ENCODE measurements at places on chromosomes 1 and 21. TPM values are rescaled to one million over a fixed set of nuclear protein-coding genes. Genes with fewer than 3 reads are reported as not detected.
A peak's percentile ranks its signal among the peaks of the same experiment; 100 is the strongest.

GRCh38 chr1:202760589-202760988 lies 47.6 kb downstream of the KDM5B start:
- no peak overlapping the region for H3K4me3 ChIP-seq
- no peak for DNase-seq
- H3K27me3 ChIP-seq, result no peaks in the 10 kb centered on the region
- no peak overlapping the region for H3K27ac ChIP-seq
- H3K36me3 ChIP-seq, result peaks cover 45% of the 10 kb centered on the region

DNA sequence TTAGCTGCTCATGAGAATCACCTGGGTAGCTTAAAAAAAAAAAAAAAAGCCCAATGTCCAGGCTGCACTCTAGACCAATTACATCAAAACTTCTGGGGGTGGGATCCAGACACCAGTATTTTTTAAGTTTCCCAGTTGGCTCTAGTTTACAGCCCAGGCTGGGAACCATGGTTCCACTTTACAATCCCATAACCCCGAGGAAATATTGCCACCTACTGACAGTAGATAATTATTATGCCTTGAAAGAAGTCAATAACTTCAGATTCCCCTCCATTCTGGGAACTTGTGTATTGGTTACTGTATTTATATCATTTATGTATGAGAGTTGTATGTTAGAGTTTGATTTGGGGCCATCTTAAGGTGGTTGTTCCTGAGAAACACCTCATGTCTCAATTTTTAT lies 100.2 kb downstream of the SPATA46 start:
- 0 out of 2 replicates have a peak, but pooled peaks cover 2% of the 10 kb centered on the region for H3K4me1 ChIP-seq
- DNase-seq, result no peak
- no peak overlapping the region for H3K4me3 ChIP-seq
- no peaks in the 10 kb centered on the region for H3K27me3 ChIP-seq

DNA sequence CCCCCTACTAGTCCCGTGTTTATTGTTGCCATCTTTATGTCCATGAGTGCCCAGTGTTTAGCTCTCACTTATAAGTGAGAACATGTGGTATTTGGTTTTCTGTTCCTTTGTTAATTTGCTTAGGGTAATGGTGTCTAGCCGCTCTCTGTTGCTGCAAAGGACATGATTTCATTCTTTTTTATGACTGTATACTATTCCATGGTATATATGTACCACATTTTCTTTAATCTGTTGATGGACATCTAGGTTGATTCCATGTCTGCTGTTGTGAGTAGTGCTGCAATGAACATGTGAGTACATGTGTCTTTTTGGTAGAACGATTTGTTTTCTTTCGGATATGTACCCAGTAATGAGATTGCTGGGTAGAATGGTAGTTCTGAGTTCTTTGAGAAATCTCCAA lies 44.2 kb upstream of the METTL18 start:
- no peaks in the 10 kb centered on the region for H3K27me3 ChIP-seq
- no peaks in the 10 kb centered on the region for H3K4me1 ChIP-seq
- H3K36me3 ChIP-seq, result peaks cover 33% of the 10 kb centered on the region
- DNase-seq, result no peak
- H3K27ac ChIP-seq, result no peak overlapping the region

DNA sequence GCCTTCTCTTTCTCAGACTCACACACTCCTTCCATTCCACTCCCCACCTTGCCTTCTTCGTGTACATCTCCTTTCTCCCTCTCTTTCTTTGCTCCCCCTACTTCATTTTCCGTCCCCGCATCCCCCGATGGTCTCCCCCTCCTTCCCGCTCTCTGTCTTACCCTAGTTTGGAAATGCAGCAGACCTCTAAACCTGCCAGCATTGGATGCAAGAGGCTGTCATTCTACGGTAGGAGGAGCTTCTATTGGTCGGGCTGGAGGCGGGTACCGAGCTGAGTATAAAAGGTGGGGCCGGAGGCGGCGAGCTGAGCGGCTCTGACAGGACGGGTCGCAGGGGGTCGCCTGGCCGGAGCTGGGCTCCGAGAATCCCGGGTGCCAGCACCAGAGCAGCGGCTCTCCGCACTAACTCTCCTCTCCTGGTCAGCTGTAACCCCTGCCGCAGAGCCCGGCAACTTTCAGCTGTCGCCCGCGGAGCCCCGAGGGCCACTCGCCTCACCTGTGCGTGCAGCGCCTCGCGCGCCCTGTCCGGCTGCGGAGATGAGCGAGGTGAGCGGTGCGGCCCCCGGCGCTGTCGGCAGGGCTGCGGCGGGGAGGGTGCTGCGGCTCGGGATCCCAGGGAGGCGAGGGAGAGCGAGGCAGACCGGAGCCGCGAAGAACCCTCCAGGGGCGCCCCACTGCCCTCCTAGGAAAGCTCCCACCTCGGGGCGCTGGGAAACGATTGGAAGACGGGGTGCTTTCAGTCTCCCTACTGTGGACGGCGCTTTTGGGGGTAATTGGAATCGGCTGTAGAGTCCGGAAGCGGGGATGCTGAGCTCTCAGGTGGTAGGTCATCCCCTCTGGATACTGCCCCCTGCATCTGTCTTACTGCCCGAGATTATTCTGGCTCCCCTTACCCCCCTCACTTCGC lies at the start of gene PCP4L1:
Gene PCP4L1, plus strand, starts transcription at position 307 of the 906 bp plus-strand sequence. Its CDS starts 230 bp downstream, at position 537.
- peak within 1 kb of the TSS; percentile 59 for H3K4me3 ChIP-seq
- no peak within 1 kb of the TSS for H3K27ac ChIP-seq
- H3K27me3 ChIP-seq, result peaks cover 12% of the 10 kb centered on the region
- H3K4me1 ChIP-seq, result peaks cover 5% of the 10 kb centered on the region
- peaks cover 14% of the 10 kb centered on the region for H3K36me3 ChIP-seq

The GUCA2B gene
- total RNA-seq, result not detected

DNA sequence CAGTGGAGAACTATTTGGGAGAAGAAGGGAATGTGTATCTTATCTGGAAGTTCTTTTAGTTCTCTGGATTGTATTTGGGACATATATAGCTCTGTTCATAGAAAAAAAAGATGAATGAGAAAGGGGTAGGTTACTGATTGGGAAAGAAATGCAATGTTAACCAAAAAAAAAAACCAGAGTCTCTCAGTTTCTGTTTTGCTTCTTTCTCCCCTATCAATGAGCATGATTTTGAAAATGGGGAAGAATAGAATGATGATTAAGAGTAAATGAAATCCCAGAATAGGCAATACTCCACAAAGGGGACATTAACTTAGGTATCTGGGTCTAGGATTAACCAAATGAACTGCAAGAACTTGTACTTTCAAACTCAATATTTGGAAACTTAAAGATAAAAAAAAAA lies 92.9 kb downstream of the RHOU start:
- DNase-seq, result no peak
- peaks cover 9% of the 10 kb centered on the region for H3K4me1 ChIP-seq
- H3K4me3 ChIP-seq, result no peak overlapping the region
- no peak overlapping the region for H3K27ac ChIP-seq
- no peaks in the 10 kb centered on the region for H3K27me3 ChIP-seq

GRCh38 chr1:201554190-201554600 lies 15.3 kb downstream of the NAV1 start:
- H3K36me3 ChIP-seq, result no peaks in the 10 kb centered on the region
- no peaks in the 10 kb centered on the region for H3K27me3 ChIP-seq
- H3K4me3 ChIP-seq, result no peak overlapping the region
- H3K27ac ChIP-seq, result no peak overlapping the region
- DNase-seq, result no peak

The SESN2 gene
- total RNA-seq, result 24.6 TPM

GRCh38 chr21:45737485-45738166 lies 94.1 kb downstream of the PCBP3 start:
- H3K4me1 ChIP-seq, result no peaks in the 10 kb centered on the region
- H3K27me3 ChIP-seq, result no peaks in the 10 kb centered on the region
- H3K4me3 ChIP-seq, result no peak overlapping the region
- no peak overlapping the region for H3K27ac ChIP-seq
- no peaks in the 10 kb centered on the region for H3K36me3 ChIP-seq
- no peak for DNase-seq

- peak; percentile 35 for DNase-seq
- H3K4me3 ChIP-seq, result no peak overlapping the region
- H3K36me3 ChIP-seq, result peaks cover 28% of the 10 kb centered on the region
- H3K27me3 ChIP-seq, result no peaks in the 10 kb centered on the region
- no peak overlapping the region for H3K27ac ChIP-seq
Measured at GRCh38 chr1:60847855-60848582, 234.3 kb upstream of the NFIA start.

The FAAH gene
- 23.4 TPM for total RNA-seq

DNA sequence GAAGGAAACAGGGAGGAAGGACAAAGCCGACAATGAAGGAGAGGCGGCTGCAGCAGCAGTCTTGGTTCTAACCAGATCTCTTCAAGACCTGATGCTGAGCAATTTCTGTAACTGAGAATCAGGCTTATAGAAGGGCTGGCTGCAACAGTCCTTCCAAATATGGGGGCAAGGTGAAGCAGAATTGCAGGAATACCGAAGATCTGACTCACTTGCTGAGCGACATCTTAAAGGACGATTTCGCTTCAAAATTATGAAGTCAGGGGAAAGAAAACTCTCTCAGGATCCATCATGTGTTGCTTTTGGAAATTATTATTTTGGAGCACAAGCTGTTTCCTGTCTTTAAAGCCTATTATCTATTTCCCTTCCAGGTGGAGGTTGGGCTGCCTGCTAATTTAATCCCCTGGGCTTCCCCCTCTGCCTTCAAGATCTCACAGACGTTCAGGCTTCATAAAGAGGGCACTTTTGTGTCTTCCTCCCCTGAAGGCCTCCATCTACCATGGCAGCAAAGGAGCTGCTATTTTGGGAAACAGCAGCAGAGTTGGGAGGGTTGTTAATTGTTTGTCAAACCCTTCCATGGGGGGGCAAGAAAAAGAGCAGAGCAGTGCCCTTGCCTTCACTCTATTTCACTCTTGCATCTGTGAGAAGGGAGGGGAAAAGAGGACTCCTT lies 10.8 kb upstream of the IER5 start:
- DNase-seq, result no peak
- H3K36me3 ChIP-seq, result no peaks in the 10 kb centered on the region
- no peak overlapping the region for H3K4me3 ChIP-seq
- H3K27me3 ChIP-seq, result no peaks in the 10 kb centered on the region

GRCh38 chr1:147168626-147169058 lies 3.6 kb downstream of the PRKAB2 start:
- H3K4me3 ChIP-seq, result no peak overlapping the region
- H3K27me3 ChIP-seq, result no peaks in the 10 kb centered on the region
- peaks cover 16% of the 10 kb centered on the region for H3K36me3 ChIP-seq
- H3K4me1 ChIP-seq, result no peaks in the 10 kb centered on the region
- H3K27ac ChIP-seq, result no peak overlapping the region

GRCh38 chr1:39757501-39757900 lies 13.6 kb downstream of the OXCT2 start:
- H3K4me1 ChIP-seq, result no peaks in the 10 kb centered on the region
- H3K36me3 ChIP-seq, result peaks cover 17% of the 10 kb centered on the region
- H3K27ac ChIP-seq, result no peak overlapping the region
- H3K27me3 ChIP-seq, result no peaks in the 10 kb centered on the region
- H3K4me3 ChIP-seq, result no peak overlapping the region
- no peak for DNase-seq

- no peak overlapping the region for H3K27ac ChIP-seq
- DNase-seq, result no peak
- H3K27me3 ChIP-seq, result no peaks in the 10 kb centered on the region
- 0 out of 2 replicates have a peak, but pooled peaks cover 2% of the 10 kb centered on the region for H3K4me1 ChIP-seq
- no peak overlapping the region for H3K4me3 ChIP-seq
Measured at GRCh38 chr1:44359234-44359935, 4.3 kb upstream of the ERI3 start.

DNA sequence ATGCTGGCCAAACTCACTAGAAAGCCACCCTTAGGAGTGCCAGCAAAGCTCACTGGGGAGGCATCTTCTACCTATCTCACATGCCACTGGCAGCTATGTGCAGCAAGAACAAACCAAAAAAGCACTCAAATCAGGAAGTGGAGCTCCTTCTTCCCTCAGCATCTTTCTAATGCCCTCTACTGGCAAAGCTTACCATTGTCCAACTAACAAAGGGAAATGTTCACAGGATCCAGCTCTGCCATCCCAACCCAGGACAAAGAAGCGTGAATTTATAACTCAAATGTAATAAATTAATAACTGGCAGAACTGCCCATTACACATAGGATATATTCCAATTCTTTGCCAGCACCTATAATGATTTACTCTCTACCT lies 38.9 kb downstream of the LEPR start:
- peaks cover 7% of the 10 kb centered on the region for H3K36me3 ChIP-seq
- no peak overlapping the region for H3K27ac ChIP-seq
- DNase-seq, result no peak
- H3K27me3 ChIP-seq, result no peaks in the 10 kb centered on the region

The LHX8 gene
- total RNA-seq, result not detected

DNA sequence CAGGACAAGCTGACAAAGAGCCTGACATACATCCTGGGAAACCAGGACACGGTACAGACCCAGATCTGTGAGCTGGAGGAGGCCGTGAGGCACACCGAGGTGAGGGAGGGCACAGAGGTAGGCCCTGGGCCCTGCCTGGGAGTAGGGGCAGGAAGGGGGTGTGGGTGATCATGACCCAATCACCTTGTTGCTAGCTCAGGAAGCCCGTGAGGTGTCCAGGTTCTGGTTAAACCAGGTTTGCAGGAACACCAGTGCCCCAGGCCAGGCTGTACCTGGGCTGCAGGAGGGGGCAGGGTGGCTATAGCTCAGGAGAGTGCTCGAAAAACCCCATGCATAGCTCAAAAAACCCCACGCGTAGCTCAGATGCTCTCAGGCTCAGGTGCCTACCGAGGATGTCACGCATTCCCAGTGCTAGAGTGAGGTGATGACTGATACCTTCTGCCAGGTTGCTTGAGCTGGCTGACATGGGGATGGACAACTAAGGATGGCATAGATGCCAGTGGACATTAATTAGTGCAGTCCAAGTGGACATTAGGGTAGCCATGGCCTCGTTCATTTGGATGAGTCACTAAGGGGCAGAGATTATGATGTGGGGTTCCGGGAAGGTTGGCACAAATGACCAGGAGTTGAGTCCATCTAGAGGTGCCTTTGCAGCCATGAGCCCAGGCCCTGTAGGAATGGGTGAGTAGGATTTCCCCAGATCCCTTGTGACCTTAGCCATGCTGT lies 3.7 kb downstream of the TRIM46 start:
- no peak for DNase-seq
- H3K27me3 ChIP-seq, result no peaks in the 10 kb centered on the region
- H3K4me1 ChIP-seq, result no peaks in the 10 kb centered on the region
- no peak overlapping the region for H3K4me3 ChIP-seq

GRCh38 chr1:68723791-68724190 lies 226.9 kb upstream of the DEPDC1 start:
- H3K4me3 ChIP-seq, result no peak overlapping the region
- no peaks in the 10 kb centered on the region for H3K36me3 ChIP-seq
- no peaks in the 10 kb centered on the region for H3K27me3 ChIP-seq
- no peak for DNase-seq

GRCh38 chr1:48789903-48790302 lies 13.2 kb upstream of the BEND5 start:
- no peaks in the 10 kb centered on the region for H3K27me3 ChIP-seq
- DNase-seq, result no peak
- H3K27ac ChIP-seq, result no peak overlapping the region
